ENCODE measurements at places on chromosomes 11 and 22.

GRCh38 chr11:2089536-2090165 lies 49.5 kb downstream of the IGF2 start:
- DNase-seq = no peak

GRCh38 chr11:46309814-46310259 lies 32.4 kb downstream of the CREB3L1 start:
- peak; percentile 39 for DNase-seq

- no peak for DNase-seq
Measured at GRCh38 chr11:94557421-94557820, 9.7 kb upstream of the PIWIL4 start.

DNA sequence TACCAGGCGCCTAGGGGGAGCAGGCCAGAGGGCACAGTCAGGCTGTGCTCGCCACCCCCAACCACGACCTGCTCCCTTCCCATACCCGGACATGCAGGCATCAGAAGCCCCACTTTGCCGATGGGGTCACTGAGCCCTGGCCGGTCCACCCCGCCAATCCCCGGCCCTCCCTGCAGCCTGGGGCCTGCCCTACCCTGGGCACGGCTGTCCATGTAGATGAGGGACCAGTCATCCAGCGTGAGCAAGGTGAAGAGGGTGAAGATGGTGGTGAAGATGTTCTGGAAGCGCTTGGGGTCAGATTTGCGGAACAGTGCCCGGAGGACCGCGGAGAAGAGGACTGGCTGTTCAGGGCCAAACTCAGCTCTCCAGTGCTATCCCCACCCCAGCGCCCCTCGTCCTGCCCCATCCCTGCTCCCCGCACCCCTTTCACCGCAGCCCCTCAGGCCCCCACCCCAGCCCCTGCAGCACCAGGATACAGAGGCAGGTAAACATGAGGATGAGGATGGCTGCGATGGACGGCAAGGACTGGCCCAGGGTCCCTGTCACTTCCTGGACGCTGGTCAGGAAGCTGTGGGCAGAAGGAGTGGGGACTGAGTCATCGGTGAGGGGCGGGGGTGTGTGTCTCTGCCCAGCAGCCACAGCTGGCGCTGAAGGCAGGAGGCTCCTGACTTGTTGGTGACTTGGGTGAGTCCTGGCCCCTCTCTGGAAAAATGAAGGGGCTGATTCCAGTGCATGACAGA lies 5.5 kb downstream of the CATSPER1 start:
- peak; percentile 68 for DNase-seq

DNA sequence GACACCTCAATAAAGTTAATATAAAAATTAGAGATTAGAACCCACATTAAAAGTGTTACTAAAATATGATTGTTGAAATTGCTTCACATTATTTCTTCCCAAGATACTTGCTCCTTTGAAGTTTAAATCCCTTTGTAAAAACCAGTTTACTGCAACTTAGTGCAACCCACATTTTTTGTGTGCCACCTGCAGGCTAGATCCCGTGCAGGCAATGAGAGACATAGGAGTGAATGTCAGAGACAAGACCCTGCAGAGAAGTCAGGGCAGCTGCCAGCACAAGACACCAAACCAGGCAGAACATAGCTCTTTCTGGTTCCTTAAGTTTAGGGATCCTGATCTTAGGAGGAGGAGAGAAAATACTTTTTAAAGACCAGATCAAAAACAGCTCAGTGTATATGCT lies 142.8 kb upstream of the MTNR1B start:
- no peak for DNase-seq

GRCh38 chr11:9796266-9796665 lies 132.4 kb downstream of the SWAP70 start:
- no peak for DNase-seq

DNA sequence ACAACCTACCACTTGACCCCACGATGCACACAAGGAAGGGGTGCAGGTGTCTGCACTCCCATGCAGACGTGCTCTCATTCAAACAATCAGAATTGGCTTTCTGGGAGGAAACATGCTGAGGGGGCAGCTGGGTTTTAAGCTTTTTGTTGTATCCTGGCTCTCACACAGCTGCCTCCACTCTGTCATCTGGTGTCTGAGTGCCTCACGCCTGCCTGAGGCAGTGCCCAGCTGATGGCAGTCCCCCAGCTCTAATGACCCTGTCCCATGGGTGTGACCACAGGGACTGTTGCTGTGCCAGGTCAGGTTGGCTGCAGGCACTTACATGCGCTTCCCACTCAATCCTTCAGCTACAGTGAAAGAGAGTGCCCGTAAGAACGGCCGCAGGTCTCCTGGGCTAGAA lies 53.7 kb downstream of the ARFGAP3 start:
- no peak for DNase-seq

DNA sequence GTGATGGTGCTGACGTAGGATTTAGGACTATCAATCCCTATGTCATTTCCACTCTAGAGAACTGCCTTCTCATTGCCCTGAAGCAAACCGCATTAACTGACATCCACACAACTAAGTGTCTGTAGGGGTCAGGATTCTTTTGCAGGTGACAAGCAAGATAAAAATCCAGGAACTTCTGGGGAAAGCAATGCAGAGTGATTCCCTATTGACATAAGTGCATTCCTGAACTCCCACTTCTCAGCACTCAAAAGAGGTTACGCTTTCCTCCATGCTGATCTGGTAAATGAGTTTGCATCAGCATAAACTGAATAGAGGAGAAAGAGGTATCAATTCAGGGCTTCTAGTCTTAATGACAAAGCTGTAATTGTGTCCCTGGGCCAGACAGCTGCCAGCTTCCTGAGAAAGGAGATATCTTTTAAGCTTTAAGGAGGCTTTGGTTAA lies 224.6 kb upstream of the ISX start:
- peak; percentile 18 for DNase-seq

GRCh38 chr22:49850021-49850911 lies 3.4 kb upstream of the ZBED4 start:
- no peak for DNase-seq

GRCh38 chr22:32896891-32897290 lies 95.4 kb downstream of the TIMP3 start:
- no peak for DNase-seq

- DNase-seq = no peak
Measured at GRCh38 chr11:1703146-1703545, 6.2 kb downstream of the KRTAP5-6 start.

- no peak for DNase-seq
Measured at GRCh38 chr11:55732936-55733335, 40.3 kb upstream of the OR5D13 start.

- DNase-seq = peak; percentile 95
Measured at GRCh38 chr11:34343153-34343552, 14.7 kb downstream of the ABTB2 start.

GRCh38 chr11:34819740-34820482 lies 96.3 kb downstream of the APIP start:
- DNase-seq = no peak

GRCh38 chr11:4645974-4646373 lies 2.2 kb downstream of the OR51E1 start:
- no peak for DNase-seq

DNA sequence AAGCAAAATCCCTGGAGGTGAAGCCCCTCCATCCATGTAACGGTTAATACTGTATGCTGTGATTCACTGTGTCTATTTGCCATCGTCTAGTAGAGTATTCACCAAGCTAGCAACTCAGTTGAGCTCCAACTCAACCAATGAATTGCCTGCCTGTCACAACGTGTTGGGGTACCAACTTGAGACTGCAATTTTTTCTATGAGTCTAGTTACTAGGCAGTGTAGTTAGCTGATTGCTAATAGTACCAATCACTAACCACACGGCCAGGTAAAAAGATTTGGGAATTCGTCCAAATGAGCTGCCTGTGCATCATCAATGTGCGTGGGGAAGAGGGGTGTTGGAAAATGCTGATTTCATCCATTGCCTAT lies 1.0 kb upstream of the BTG4 start:
- no peak for DNase-seq

DNA sequence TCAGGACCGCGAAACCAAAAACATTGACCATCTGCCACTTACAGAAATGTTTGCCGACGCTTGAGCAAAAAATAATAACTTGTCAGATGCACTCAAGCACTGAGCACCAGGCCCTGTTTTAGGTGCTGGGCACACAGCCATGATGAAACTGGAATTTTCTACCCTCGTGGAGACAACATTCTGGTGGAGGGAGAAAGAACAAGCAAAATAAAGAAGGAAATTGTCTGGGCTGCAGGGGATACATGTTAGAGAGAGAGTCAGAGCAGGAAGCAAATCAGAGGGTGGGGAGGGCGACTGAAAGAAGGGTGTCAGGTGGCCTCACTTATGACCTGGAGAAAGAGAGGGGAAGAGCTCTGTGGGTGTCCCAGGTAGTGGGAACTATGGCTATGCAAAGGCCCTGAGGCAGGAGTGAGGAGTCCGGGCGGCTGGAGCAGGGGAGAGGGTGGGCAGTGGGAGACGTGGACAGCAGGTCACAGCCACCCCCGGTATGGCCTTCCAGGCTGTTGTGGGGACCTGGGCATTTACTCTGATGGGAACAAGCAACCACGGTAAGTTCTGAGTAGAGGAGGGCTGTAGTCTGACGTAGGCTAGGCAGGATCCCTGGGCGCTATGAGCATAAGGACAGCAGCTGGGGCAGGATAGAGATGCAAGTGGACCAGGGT lies 78.8 kb downstream of the MYEOV start:
- DNase-seq = no peak

DNA sequence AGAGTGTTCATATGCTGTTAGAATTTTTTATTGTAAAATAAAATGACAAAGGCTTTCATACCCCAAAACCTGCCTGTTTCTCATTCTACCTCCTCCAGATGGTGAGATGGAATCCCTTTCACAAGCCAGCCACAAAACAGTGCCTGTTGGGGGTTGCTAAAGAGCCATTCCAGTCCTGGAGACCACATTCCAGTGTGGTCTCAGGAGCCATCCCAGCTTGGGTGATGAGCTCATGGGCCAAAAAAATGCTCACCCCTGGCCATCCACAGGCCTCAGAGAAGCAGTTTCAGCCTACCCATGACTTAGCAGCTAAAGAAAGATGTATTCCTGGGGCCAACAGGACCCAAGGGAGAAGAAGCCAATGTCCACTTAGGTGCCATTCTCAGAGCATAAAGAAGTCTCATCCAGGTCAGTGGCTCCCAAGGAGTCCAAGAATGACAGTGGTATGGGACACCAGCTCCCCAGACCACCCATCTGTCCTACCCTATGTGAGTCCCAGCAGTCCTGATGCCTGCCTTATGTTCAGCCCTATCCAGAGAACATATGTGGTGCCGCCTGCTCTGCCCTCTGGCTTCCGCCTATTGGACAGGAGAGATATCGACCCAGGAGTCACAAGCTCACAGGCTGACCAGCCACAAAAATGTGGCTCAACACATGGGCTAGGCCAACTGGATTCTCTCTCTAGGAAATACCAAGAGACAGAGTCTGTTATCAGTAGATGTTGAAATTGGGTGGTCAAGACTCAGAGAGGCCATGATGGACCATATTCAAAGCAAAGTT lies 26.4 kb downstream of the C11orf91 start:
- DNase-seq = no peak

DNA sequence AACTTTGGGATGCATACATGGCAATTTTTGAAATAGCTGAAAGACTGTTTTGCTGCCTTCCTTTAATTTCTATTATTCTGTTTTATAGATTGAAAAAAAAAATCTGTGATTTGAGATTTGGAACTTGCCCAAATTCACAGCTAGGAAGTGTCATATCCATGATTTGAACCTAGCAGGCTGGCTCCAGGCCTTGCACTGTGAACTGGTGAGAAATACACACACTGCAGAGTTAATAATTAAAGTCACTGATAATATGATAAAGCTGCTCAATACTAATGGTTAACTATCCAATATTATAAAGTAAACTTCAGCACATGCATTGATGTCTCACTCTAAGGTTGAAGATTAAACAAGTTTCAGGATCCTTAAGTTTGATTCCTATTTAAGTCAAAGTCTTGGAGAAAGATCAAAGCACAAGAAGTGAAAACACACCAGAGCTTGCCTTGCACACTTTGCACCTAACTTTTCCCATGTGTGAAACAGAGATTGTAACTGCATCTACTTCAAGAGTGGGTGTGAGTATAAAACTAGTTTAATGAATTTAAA lies 150.6 kb upstream of the CCDC179 start:
- peak; percentile 3 for DNase-seq

DNA sequence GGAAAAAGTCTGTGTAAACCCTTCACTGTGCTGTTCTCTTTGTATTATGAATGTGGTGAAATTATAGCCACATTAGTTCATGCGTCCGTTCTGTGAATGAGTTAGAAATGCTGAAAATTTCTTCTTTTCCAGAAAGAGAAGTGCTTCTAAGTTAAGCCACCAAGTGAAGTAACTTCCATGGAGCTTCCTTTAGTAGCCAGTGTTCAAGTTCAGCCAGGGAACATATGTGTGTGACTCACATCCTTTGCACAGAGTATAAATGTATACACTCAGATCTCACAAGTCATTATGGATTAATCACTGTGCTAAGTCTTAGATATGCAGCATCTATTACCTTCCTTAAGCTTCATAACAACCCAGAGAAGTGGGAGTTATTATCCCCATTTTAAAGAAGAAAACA lies 3.1 kb upstream of the MMP8 start:
- peak; percentile 4 for DNase-seq

DNA sequence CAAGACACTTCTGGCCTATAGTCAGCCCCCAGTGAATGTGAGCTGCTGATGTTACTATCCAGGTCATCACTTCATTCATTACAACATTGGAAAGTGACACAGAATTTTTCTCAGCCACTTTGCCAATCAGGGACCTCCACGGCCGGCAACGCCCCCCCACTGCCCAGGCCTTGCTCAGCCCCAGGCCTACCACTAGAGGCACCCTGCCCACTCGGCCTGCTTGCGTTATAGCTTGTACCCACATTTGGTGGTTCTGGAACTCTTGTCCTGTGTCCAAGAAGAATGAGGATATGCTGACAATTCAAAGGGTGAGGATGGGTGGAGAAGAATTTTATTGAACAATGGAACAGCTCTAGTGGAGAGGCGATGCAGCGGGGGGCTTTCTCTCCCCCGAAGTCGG lies 96.2 kb downstream of the TSPAN18 start:
- no peak for DNase-seq

- DNase-seq = no peak
Measured at GRCh38 chr11:63666874-63667273, 4.3 kb downstream of the ATL3 start.

DNA sequence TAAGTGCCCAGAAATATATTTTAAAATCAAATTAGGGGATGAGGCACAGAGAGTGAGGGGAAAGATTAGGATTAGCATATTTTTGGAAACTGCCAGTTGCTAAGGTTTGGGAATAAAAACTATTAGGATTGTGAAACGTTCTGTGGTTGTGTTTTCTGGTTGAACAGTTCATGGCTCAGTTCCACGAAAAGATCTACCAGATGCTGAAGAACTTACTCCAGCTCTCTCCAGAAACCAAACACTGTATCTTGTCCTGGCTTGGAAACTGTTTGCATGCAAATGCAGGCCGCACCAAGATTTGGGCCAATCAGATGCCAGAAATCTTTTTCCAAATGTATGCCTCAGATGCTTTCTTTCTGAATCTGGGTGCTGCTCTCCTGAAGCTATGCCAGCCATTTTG lies 15.3 kb downstream of the UBE4A start:
- no peak for DNase-seq

GRCh38 chr22:49536571-49537131 lies 291.0 kb downstream of the BRD1 start:
- DNase-seq = no peak

GRCh38 chr11:10459029-10459970 lies 4.2 kb downstream of the AMPD3 start:
- DNase-seq = no peak

Data from renal cortical epithelial cell (primary cell).